Mesenteric fat pad (tissue), 1 donor: ENCODE measurements at places on chromosomes 5 and 9.

GRCh38 chr9:4854265-4854590 lies 61.5 kb downstream of the RCL1 start:
- no peak for DNase-seq

GRCh38 chr9:103713631-103714030 lies 380.5 kb upstream of the SMC2 start:
- no peak for DNase-seq

GRCh38 chr5:124000538-124000937 lies 488.6 kb downstream of the CSNK1G3 start:
- no peak for DNase-seq

GRCh38 chr9:132077881-132078698 lies 1.6 kb downstream of the MED27 start:
- DNase-seq = no peak

- no peak for DNase-seq
These were observed 533.3 kb downstream of the ACTL7B start for GRCh38 chr9:108322326-108323098.

DNA sequence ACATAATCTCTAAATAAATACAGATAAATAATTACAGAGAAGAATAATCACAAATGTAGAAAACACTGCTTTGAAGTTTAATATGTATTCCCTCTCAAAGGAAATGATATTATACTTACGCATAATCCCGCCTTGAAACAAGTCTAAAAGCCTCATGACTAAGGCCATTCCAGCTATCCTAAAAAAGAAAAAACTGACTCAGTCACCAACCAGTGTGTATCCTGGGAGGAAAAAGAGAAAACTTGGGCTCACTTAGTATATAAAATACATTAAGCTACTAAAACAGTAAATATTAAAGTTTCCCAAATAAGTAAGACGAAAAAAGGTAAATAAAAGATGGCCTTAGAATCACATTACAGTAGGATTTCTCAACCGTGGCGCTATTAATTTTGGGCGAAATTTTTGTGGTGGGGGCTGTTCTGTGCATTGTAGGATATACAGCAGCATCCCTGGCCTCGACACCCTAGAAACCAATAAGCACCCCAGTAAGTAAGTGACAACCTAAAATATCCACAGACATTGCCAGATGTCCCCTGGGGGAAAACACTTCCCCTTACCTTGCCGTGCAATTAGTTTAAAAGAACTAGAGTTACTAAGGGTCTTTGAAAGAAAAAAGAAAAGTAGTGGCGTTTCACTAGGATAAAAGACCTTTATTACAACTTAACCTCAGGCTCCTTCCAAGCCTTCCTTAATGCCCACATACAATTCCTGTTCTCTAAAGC lies 1.1 kb downstream of the HSPA9 start:
- no peak for DNase-seq

- no peak for DNase-seq
These were observed 413.8 kb downstream of the KDM4C start for GRCh38 chr9:7171396-7172153.

DNA sequence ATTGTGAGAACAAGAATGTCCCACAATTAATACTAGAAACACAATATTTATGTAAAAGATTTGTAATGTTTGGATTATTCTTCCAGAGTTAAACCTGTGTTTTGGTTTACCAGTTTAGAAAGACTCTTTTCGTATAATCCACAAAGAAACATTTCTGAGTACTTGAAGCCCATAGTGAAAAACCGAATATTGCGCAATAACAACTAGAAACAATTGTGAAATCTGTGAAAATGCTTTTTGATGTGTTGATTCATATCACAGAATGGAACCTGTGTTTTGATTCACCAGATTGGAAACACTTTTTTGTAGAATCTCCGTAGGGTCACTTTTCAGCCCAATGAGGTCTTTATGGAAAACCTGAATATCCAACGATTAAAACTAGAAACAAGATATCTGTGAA lies 386.2 kb downstream of the PRDM9 start:
- no peak for DNase-seq

- no peak for DNase-seq
These were observed 57.9 kb upstream of the IER5L start for GRCh38 chr9:129235931-129236331.
